ENCODE measurements at places on chromosomes 5 and 9.
A peak's percentile ranks its signal among the peaks of the same experiment; 100 is the strongest.

GRCh38 chr9:121944711-121945191 lies 148.4 kb downstream of the TTLL11 start:
- DNase-seq = no peak

DNA sequence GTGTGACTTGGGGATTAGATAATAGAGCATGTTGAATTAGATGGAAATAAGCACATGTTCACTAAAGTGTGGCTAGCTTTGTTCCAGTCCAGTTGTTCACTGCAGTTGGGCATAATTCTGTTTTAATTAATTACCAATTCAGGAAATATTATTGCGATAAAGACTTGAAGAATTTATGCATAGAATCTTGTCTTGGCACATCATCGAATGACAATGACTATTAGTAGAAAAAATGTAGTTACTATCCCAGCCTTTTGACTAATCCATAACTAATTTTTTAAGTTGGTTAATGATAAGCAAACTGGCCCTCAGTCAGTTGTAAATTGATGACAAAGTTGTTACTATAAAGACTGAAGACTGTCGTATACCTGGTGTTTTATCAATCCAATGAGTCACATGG lies 10.5 kb downstream of the LNPEP start:
- DNase-seq = no peak

GRCh38 chr5:153618307-153618706 lies 127.8 kb downstream of the GRIA1 start:
- DNase-seq = no peak

GRCh38 chr9:114769624-114770023 lies 36.2 kb downstream of the TNFSF15 start:
- no peak for DNase-seq

DNA sequence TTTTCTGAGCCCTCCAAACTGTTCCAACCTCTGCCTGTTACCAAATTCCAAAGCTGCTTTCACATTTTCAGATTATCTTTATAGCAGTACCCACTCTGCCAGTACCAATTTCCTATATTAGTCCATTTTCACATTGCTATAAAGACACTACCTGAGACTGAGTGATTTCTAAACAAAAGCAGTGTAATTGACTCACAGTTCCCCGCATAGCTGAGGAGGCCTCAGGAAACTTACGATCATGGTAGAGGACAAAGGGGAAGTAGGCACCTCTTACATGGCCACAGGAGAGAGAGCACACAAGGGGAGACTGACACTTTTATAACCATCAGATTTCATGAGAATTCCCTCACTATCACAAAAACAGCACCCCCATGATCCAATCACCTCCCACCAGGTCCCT lies 105.0 kb downstream of the DTWD2 start:
- DNase-seq = no peak

GRCh38 chr9:64015136-64015535 lies 1269.9 kb downstream of the FOXD4L5 start:
- no peak for DNase-seq

DNA sequence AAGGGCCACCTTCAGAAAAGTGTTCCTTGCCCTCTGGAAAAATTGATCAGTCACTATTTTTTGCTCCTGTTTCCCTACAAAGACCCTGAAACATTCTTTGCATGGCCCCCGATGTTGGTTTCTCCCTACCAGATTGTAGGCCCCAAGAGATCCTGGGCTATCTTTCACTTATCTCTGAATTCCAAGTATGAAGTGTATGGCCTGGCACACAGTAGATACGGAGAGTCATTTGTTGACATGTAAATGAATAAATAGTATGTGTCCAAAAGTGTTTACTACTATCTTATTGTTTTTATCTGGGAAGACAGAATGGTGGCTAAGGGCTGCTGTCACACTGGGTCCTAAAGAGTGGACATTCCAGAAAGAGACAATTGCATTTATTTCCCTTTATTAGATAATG lies 7.4 kb upstream of the ANKDD1B start:
- no peak for DNase-seq

DNA sequence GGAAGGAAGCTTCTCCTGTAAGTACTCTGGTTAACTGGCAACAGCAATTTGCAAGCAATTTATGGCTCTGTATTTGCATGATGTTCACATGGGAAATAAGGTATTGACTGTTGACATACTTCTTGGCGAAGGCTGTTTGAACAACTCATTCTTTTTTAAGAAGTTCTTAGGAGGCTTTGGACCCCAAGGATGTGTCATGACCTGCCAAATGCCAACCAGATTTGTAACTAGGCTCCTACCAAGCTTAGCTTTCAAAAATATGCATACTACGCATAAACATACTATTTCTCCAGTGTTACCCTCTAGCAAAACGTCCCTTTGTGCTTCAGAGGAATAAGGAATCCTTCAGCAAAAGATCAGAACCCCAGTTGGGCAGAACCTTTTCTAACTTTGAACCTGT lies 165.2 kb upstream of the MSX2 start:
- no peak for DNase-seq

DNA sequence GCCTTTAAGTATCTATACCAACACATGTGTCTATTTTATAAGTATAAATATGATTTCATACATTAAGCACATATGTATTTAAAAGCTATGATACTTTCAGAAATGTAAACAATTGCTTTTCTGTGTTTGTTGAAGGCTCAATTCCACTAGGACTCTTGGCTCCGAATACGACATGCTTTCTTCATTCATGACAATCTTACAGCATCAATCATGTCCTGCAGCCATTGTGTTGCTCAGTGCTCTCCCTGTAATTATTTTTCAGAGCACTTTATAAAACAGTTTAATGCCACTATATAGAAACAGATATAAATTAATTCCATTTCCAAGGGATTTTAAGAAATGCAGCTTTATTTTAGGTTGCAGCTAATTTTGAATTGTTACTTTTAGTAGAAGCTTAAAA lies 167.3 kb downstream of the TAF11L14 start:
- no peak for DNase-seq

DNA sequence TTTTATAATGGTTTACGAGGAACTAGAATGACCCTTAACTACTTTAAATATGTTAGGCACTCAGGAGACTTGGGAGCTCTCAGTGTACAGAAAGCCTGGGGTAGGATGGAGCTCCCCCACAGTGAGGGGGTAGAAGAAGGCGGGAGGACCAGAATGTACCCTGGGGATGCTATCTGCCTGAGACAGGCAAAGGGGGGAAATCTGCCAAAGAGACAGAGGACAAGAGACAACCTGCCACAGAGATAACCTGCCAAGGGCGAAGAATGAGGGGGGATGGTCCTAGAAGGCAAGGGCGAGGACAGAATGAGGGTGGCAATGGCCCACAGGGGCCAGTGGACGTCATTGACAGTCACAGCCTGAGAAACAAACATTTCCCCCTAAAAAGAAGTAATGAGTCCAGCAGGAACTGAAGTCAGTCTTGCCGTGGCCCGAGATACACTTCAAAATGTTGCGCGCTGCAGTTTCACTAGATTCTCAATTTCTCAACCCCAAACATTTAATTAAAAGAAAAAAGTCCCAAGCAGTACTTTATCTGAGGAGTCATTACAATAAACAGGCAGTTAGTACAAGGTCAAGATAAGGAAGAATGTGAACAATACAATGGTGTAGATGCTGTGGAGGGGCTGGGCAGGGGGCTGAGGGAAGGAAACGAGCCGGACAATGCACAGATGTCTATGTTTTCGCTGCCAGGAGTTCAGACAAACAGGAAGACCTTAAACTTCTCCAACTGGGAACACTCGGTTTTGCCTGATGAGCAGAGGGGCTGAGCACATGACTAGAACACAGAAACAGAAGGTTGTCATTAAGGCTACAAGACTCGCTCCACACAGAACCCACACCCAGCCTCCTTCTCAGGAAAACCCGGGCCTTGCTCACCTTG lies 125.0 kb downstream of the LHFPL2 start:
- DNase-seq = peak; percentile 64

GRCh38 chr9:131534721-131535237 lies 3.7 kb upstream of the UCK1 start:
- DNase-seq = no peak

- DNase-seq = peak; percentile 34
These were observed 149.7 kb downstream of the SLIT3 start for GRCh38 chr5:169151051-169151805.

GRCh38 chr5:93359296-93359959 lies 221.6 kb downstream of the NR2F1-AS1 start:
- DNase-seq = peak; percentile 22

DNA sequence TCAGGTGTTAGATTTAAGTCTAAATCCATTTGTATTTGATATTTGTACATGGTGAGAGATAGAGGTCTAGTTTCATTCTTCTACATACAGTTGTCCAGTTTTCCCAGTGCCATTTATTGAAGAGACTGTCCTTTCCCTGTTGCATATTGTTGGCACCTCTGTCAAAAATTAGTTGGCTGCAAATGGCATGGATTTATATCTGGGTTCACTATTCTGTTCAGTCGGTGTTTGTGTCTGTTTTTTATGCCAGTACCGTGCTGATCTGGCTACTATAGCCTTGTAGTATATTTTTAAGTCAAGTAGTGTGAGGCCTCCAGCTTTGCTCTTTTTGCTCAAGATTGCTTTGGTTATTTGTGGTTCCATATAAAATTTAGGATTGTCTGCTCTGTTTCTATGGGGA lies 176.2 kb upstream of the DMRT1 start:
- no peak for DNase-seq

DNA sequence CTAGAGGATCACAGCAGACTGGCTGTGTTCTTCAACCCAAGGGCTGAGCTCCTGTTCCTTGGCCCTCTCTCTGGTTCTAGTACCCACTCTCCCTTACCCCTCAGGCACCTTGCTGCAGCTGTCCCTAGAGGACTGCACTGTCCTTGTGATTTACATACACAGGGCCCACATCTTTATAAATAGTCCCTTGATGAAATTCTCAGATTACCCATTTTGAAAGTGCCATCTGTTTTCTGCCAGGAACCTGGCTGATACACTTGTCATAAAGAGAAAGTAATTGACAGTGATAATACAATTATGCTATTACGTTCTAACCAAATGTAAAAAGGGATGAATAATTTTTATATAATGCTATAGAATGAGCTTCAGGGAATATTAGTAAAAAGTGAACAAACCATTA lies 16.5 kb upstream of the SPARC start:
- DNase-seq = no peak

DNA sequence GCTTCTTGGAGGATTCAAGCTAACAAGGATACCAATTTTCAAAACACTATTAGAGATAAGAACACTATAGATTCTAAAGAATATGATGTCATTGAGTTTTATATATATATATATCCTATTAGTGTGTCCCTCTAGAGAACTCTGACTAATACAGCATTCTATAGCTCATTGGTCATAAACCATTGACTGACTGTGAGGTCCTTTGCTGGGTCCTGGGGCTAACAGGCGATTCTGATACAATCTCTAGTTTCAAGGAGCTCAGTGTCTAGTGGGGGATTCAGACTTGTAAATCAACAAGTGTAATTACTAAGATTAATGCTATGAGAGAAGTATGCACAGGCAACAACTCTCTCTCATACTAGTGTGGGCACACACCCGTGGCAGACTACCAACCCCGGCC lies 234.5 kb downstream of the DENND1A start:
- DNase-seq = no peak

DNA sequence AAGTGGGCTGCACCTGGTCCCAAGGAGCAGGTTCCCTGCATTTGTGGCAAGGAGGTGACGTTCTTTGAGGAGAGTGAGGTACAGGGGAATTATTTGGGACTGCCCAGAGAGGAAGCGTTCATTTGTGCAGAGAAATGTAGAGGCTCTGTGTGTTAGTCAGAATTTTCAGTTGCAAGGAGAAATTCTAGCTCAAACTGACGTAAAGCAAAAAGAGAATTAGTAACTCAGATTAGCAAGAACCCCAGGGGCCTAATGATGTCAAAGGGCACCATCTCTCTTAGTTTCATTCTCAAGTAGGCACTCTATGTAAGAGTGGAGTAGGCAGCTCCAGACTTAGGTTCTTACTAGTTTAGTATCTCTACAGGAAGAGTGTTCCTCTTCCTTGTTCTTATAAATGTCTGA lies 2.4 kb upstream of the TXN start:
- no peak for DNase-seq

DNA sequence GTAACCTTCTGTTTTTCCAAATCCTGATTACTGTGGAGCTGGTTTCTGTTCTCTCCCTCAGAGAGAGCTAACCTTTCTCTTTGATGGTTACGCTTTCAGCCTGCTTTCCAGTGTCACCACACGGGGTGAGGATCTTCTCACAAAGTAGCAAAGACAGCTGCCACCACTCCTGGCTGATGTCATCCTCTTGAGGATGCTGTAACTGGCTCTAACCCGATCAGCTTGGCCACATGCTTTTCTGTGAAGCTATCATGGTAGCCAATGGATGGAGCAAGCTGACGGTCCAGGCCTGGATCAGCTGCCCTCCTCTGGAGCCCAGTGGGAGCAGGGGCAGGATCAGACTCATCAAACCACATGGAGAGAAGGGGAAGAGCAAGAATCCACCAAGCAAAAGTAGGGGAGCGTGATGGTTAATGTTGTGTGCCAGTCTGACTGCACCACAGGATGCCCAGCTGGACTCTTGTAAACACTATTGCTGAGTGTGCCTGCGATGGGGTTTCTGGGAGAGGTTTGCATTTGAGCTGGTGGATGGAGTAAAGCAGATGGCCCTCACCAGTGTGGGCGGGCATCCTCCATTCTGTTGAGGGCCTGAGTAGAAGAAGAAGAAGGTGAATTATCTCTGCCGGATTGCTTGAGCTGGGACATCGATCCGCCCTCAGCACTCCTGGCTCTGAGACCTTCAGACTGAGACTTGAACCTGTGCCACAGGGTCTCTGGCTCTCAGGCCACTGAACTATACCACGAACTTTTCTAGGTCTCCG lies 26.8 kb upstream of the ZNF354A start:
- DNase-seq = no peak

- DNase-seq = no peak
These were observed 33.3 kb downstream of the UBE2R2 start for GRCh38 chr9:33850267-33850629.

GRCh38 chr5:76790632-76791290 lies 28.1 kb upstream of the F2RL1 start:
- DNase-seq = peak; percentile 51

- DNase-seq = peak; percentile 48
These were observed 38.1 kb upstream of the TUSC1 start for GRCh38 chr9:25716220-25716872.

DNA sequence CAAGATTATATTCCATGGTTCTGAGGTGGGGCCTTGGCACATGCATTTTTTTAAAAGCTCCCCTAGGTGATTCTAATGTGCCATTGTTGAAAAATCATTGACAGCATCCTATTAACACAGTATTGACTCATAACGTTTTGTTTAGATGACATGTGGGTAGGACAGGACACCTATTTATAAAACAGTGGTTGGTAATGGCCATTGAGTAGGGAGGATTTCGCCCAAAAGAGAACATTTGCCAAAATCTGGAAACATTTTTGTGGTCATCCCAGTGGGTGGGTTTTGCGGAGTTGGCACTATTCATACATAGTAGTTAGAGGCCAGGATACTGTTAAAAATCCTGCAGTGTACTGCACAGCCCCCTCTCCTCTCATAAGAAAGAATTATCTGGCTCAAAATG lies 6.4 kb upstream of the CHD1 start:
- DNase-seq = peak; percentile 16

- peak; percentile 26 for DNase-seq
These were observed 281.3 kb downstream of the CEMIP2 start for GRCh38 chr9:71487061-71487460.

Data from femur (tissue), 1 donor.